ENCODE measurements at places on chromosomes 5 and 9.

GRCh38 chr5:23730023-23730422, 222.6 kb downstream of the PRDM9 start:
- DNase-seq, result no peak

DNA sequence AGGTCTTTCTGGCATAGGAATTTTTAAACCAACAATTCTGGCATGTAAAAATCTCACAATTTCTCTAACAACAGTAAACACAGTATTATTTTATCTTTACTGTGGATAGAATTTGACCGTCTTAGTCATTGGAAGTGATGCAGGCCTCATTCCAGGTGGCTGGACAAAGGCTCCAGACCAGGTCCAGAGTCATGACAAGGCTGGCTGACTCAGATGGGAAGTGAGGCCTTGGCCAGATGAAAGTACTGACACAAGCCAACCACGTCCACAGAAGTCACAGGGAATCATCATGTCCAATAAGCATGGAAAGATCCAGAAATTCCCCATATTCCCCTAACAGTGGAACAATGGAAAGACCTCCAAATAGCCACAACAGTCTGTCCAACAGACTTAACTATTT, 12.4 kb downstream of the SPOCK1 start:
- peak; percentile 64 for DNase-seq

DNA sequence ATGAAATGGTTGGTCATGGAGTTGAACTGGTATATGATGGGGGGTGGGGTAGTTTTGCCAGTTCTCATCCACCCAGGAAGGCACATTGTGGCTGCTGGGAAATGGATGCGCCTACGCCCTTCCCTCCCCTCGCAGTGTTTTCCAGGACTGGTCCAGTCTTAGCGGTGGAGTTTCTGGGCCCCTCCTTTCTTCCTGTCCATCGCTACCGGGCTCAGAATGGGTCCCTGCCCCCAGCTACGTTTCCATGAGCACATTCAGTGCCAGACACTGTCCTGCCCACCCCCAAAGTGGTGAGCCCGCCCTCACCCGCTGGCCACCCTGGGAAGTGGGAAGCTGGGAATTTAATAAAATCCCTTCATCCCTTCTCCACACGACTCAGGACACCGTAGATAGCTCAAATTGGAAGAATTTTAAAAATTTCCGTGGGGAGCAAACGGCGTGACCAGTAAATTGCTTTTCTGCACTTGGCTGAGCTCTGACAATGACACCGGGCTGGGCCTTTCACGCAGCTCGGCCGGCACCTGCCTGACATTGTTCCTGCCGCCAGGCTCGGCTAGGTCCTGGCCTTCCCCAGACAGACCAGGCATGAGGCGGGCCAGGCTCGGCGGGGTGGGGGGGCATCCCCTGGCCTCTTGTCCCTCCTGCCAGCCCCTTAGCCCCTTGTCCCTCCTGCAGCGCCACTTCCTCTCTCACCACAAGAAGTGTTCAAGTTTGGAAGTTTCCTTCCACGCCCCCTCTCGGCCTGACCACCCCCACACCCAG, 3.6 kb downstream of the FGF18 start:
- peak; percentile 67 for DNase-seq

DNA sequence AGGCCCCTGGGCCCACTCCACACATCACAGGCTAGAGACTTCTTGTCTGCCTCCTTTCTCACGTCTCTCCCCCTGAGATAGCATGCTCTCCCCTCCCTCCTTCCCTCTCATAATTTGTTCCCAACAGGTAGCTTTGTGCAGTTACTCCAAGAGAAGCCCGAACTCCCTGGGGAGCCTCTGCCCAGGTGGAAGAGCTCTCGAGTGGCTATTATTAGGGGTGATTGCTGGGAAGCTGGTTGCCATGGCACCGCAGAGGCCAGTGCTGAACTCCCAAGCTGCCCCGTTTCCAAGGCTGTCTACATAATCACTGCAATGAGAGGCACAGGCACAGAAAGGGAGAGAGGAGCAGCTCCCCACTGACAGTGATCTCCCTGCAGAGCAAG, 104.7 kb upstream of the GPR151 start:
- no peak for DNase-seq

- peak; percentile 74 for DNase-seq
These were observed 24.7 kb upstream of the RXRA start for GRCh38 chr9:134301387-134302129.

GRCh38 chr5:160330212-160330611, 17.8 kb upstream of the CCNJL start:
- DNase-seq, result no peak

DNA sequence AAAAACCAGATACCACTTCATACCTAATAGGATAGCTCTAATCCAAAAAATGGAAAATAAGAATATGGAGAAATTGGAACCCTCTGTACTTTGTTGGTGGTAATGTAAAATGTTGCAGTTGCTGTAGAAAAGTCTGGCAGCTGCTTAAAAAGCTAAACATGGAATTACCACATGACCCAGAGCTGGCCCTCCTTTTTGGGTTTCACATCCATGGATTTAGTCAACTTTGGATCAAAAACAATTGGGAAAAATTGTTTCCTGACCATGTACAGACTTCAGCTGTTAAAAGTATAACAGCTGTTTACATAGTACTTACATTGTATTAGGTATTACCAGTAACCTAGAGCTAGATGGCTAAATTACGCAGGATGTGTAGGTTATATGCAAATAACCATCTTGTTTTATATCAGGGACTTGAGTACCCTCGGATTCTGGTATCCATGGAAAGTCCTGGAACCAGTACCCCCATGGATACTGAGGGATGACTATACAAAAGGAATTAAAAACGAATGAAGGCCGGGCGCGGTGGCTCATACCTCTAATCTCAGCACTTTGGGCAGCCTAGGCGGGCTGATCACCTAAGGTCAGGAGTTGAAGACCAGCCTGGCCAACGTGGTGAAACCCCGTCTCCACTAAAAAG, 15.8 kb downstream of the DNAJA1 start:
- DNase-seq, result no peak

DNA sequence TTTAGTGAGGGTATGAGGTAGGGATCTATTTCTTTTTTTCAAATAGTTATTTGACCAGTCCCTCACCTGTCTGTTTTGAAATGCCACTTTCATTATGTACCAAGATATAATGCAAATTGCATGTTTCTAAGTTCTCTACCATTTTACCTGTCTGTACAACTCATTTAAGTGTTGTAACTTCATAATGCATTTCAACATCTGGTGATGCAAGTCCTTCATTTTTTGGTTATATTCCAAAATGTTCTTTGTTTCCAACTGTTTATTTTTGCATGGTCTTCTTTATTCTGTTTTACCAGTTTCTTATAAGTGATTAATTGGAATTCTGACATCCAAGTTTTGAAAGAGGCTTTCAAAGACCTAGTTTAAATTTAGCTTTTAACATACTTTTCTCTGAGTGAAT, 26.8 kb downstream of the TDRD7 start:
- DNase-seq, result no peak

GRCh38 chr5:15850939-15851341, 328.7 kb downstream of the MARCHF11 start:
- no peak for DNase-seq

DNA sequence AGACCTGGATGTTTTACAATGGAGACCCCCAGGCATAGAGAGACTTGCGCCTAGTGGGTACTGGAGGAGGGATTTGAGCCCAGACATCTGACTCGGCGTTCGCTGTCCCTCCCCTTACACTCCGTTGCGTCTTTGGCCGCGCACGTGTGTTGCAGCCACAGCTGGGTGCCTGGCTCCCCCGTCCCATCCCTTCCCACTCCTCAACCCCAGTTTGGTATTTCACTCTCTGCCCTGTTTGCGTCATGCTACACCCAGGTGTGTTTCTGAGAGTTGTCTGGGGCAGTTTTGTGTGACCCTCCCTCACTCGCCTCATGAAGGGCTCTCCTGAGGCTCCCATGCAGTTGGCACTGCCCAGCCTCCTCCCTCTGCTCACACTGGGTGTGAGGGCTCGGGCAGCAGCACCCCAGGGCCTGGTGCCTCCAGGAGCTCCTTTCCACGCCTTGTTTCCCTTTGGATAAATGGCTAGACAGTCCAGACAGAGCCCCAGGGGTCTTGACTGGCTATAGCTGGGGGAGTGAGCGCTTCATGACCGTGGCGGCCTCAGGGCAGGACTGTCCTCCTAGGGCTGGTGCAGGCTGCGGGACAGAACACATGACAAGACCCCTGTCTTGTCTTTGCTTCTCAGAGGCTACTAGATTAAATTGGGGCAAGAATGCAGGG, 13.6 kb downstream of the TCF7 start:
- no peak for DNase-seq

DNA sequence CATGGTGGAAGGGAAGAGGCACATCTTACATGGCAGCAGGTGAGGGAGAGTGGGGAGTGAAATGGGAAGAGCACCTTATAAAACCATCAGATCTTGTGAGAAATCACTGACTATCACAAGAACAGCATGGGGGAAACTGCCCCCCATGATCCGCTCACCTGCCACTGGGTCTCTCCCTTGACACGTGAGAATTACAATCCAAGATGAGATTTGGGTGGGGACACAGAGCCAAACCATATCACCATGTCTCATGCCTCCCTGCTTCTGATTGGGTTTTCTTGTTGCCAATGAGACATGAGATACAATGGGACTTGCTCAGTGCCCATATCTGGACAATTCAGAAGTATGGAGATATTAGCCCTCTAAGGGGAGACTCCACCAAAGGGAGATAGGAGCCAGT, 97.4 kb downstream of the TARS1 start:
- DNase-seq, result no peak

DNA sequence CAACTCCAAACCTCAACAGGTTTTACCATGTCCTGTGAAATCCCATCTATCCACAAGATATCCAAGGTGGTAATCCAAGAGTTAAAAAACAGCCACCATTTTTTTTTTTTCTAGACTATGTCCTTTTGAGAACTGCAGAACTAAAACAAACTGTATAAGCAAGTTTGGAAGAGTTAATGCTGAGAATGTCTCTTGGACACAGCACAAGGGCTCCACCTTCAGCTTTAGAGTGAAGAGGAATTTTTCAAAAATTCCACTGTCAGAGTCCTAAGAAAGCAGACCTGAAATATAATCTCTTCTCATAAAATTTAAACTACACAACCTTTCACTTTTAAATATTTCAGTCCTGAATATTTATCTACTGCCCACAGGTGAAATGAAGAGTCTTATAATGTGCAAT, 167.8 kb upstream of the CCNG1 start:
- no peak for DNase-seq

DNA sequence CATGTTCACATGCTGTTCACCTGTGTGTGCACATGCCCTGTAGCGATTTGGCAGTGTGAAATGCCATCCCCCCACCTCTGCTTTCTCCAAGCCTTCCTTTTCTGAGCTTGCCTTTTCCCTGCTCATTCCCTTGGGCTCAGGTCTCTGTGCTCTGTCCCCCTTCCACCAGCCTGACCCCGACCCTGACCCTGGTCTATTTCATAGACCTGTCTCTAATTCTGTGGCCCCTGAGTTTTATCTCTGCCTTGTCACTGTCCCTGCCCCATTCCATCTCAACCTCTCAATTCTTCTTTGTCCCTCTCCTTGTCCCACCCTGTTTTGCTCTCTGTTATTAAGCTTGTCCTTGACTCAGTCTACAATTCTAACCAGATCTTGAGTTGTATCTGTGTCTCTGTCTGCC, 735 bp downstream of the ARAP3 start:
- DNase-seq, result no peak

GRCh38 chr5:106698169-106698568, 972.6 kb downstream of the EFNA5 start:
- DNase-seq, result no peak

GRCh38 chr9:111945216-111945615, 48.6 kb downstream of the UGCG start:
- no peak for DNase-seq

DNA sequence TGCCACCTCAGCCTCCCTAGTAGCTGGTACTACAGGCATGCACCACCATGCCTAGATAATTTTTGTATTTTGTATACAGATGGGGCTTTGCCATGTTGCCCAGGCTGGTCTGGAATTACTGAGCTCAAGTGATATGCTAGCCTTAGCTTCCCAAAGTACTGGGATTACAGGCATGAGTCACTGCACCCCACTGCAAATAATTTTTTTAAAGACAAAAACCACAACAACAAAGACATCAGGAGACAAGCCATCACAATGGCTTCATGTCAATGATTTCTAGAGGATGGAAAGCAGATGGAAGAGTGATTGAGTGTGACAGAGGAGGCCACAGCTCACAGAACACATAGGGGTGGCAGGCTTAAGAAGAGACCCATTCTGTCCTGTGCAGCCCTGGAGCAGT, 97.9 kb upstream of the PCSK1 start:
- DNase-seq, result no peak

- no peak for DNase-seq
These were observed 153.4 kb downstream of the OLFM1 start for GRCh38 chr9:135240871-135241311.

- DNase-seq, result no peak
These were observed 80.2 kb downstream of the PRKACG start for GRCh38 chr9:68933434-68934328.

- DNase-seq, result peak; percentile 97
These were observed 65.7 kb upstream of the FANCC start for GRCh38 chr9:95383185-95383676.

- no peak for DNase-seq
These were observed 20.9 kb upstream of the LURAP1L start for GRCh38 chr9:12753931-12754330.

- DNase-seq, result peak; percentile 36
These were observed 1009.8 kb downstream of the DNAH5 start for GRCh38 chr5:12934722-12935121.

DNA sequence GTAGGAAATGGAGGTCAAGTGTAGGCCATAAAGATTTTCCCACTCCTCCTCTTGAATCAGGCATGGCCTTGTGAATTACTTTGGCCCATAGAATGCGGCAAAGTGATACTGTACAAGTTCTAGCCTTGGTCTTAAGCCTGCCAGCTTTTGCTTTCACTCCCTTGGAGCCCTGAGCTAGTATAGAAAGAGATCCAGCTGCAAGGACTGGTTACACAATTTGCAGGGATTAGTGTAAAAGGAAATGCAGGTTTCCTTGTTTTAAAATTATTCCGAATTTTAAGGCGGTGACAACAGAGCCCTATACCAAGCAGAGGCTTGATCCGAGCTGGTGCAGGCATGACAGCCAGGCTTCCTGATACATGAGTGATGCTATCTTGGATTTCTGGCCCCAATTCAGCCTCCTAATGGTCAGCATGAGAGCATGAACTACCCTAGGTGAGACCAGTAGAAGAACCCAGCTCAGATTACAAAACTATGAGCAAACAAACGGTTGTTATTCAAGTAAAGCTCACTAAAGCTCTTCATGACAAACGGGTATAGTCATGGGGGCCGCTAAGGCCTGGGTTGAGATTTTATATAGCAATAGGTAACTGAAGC, 257.9 kb downstream of the DOCK8 start:
- DNase-seq, result no peak

DNA sequence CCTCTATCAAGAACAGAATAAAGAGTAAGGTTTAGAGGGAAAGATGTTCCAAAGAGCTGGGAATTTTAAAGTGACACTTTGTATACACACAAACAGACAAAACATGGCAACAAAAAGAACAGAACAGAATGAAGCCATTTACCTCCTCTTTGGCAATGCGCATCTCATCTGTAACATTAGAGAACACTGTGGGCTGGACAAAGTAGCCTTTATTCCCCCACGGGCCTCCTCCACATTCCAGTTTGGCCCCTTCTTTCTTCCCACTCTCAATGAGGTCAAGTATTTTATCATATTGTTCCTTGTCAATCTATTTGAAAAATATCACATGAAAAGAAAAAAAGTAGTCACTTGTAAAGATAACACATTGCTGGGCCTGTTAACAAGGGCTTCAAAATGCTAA, 41.0 kb downstream of the ALDH1A1 start:
- no peak for DNase-seq

GRCh38 chr9:114276908-114277821, 45.7 kb upstream of the ORM1 start:
- peak; percentile 95 for DNase-seq

GRCh38 chr9:35952526-35953191, 5.3 kb downstream of the OR2S2 start:
- no peak for DNase-seq

- no peak for DNase-seq
These were observed 218.1 kb upstream of the NREP start for GRCh38 chr5:111975133-111975532.
